Memory B cell (primary cell): ENCODE measurements at places on chromosomes 2 and 18.

DNA sequence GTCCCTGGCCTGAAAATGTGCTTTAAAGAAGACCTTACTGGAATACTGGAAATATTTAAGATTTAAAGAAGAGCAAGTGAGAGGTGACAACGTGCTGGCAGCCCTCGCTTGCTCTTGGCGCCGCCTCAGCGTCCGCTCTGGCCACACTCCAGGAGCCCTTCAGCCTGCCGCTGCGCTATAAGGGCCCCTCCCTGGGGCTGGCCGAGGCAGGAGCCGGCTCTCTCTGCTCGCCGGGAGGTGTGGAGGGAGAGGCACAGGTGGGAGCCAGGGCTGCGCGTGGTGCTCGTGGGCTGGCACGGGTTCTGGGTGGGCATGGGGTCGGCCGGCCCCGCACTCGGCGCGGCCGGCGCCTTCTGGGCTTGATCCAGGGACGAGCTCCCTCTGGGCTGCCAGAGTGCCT is 2.9 kb upstream of the COQ10B start:
- H3K4me3 ChIP-seq = no peak overlapping the region
- peaks cover 14% of the 10 kb centered on the region for H3K4me1 ChIP-seq
- H3K36me3 ChIP-seq = no peaks in the 10 kb centered on the region
- DNase-seq = no peak
- no peak overlapping the region for H3K27ac ChIP-seq

- no peaks in the 10 kb centered on the region for H3K4me1 ChIP-seq
- no peak for DNase-seq
- no peaks in the 10 kb centered on the region for H3K36me3 ChIP-seq
- H3K4me3 ChIP-seq = no peak overlapping the region
- no peak overlapping the region for H3K27ac ChIP-seq
- no peaks in the 10 kb centered on the region for H3K27me3 ChIP-seq
These were observed 18.7 kb upstream of the RASGRP3 start for GRCh38 chr2:33457556-33458247.

GRCh38 chr2:15622614-15623480 is 31.2 kb downstream of the DDX1 start:
- H3K4me1 ChIP-seq = no peaks in the 10 kb centered on the region
- no peak overlapping the region for H3K27ac ChIP-seq
- H3K36me3 ChIP-seq = peaks cover 34% of the 10 kb centered on the region
- no peak overlapping the region for H3K4me3 ChIP-seq
- no peaks in the 10 kb centered on the region for H3K27me3 ChIP-seq
- DNase-seq = no peak

GRCh38 chr2:229179628-229180027 is 91.5 kb downstream of the PID1 start:
- H3K27me3 ChIP-seq = no peaks in the 10 kb centered on the region
- H3K4me3 ChIP-seq = no peak overlapping the region
- no peak overlapping the region for H3K27ac ChIP-seq

GRCh38 chr2:235301202-235302076 is 192.4 kb upstream of the AGAP1 start:
- no peaks in the 10 kb centered on the region for H3K4me1 ChIP-seq
- peaks cover 14% of the 10 kb centered on the region for H3K27me3 ChIP-seq
- H3K27ac ChIP-seq = no peak overlapping the region

DNA sequence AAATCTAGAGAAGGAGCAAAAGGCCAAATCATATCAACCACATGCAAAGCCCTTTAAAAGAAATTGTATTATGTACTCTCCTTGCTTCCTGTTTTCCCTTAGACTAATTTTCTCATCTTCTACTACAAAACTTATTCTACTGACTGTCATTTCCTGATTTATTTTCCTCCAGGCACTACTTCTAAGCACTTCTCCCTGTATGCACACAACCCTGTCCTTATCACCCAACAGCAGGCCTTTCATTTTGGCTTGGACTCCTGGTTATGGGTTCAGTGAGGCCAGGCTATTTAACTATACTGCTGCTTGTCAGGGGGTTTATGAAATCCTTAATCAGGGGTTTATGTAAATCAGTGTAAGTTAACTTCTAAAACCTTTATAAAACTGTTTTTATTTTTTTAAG is 205.1 kb upstream of the FAM98A start:
- no peaks in the 10 kb centered on the region for H3K27me3 ChIP-seq
- no peaks in the 10 kb centered on the region for H3K36me3 ChIP-seq
- H3K4me1 ChIP-seq = no peaks in the 10 kb centered on the region
- no peak overlapping the region for H3K27ac ChIP-seq

DNA sequence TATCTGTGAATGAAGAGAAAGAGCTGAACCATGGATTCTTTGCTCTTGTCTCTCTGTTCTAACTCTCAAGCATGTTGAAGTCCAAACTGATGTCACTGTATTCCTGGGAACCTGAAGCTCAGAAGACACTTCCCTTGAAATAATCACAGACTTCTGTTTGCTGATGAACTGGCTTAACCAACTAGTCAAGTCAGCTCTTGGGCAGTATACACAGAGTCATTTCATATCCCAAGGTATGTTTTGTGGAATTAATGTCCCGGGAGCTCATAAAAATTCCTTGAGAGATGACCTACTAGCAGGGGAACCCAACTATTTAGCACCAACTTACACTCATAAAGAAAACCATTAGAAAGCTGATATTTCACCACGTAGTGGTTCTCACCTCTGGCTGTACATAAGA is 156.6 kb downstream of the NR4A2 start:
- no peak overlapping the region for H3K4me3 ChIP-seq
- H3K27ac ChIP-seq = no peak overlapping the region
- no peaks in the 10 kb centered on the region for H3K36me3 ChIP-seq
- DNase-seq = no peak
- peaks cover 7% of the 10 kb centered on the region for H3K27me3 ChIP-seq

DNA sequence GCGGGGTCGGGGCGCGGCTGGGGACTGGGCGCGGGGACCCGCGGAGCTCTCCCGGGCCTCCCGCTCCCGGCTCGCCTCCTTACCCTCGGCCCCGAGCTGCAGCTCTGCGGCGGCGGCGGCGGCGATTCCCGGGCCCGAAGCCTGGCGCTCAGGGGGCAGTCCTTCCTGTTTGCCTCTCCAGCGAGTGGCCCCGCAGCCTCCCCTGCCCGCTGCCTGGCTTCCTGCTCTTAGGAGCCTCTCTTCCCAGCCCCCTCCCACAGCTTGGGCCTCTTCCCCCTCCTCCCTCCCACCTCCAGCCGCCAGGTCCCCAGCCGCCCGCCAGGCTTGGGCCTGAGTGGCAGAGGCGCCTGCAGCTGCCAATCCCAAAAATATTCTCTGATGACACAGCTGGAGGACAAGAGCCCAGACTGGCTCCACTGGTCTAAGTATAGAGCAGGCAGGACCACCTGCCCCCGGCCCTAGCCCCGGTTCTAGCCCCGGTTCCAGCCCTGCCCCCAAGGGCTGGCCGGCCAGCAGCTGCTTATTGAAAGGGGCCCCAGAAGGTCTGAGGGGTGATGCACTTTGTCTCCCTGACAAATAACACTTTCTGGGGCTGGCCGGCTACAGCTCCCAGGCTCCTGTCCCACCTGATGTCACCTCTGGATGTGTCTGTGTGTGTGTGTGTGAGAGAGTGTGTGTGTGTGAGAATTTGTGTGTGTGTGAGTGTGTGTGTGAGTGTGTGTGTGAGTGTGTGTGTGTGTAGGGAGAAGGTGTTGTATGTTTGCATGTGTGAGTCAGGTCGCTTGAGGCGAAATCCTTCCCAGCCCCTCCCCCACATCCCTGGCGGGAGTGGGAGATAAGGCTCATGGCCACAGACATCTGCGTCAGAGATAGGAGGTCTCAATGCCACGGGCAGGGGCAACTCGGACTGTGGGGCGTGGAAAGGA is at the start of gene OBSL1:
OBSL1 (minus strand) TSS at position 229 of the 926 bp plus-strand sequence. CDS start 307 bp downstream, outside the sequence.
- H3K4me3 ChIP-seq = peak within 1 kb of the TSS; percentile 44
- H3K4me1 ChIP-seq = peaks cover 4% of the 10 kb centered on the region
- no peak within 1 kb of the TSS for H3K27ac ChIP-seq

DNA sequence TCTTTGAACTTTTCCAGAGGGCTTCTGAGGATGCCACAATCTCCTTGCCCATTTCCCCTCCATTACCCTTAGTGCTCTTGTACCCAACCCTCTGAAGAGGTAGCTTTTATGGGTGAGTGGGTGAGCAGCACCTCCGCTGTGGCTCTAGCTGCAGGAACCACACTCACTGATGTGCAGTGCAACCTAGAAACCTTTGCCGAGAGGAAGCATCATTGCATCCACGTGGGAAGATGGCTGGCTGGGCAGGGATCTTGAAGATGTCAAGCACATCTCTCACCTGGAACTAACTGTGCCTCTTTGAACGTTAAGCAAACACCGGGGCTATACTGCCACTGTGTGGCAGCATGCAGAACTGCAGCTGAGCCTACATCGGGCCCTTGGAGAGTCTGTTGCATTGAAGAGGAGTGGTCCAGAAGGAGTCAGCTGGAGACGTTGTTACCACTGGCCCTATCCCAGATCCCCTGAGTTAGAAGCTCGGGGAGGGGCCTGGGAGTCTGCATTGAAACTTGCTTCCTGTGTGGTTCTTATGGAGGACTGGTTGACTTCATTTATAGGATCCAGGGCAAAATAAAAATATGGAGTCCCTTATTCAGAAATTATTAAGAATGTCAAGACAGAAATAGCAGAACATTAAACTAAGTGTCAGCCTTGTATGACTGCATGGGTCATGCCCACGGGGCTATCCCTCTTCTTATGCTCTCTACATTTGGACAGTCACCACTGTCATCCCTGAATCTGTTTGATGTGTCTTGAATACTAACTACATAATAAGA is 28.7 kb downstream of the IGFBP5 start:
- H3K4me1 ChIP-seq = peaks cover 4% of the 10 kb centered on the region
- no peak overlapping the region for H3K27ac ChIP-seq
- peak; percentile 63 for DNase-seq
- H3K27me3 ChIP-seq = peaks cover 32% of the 10 kb centered on the region

DNA sequence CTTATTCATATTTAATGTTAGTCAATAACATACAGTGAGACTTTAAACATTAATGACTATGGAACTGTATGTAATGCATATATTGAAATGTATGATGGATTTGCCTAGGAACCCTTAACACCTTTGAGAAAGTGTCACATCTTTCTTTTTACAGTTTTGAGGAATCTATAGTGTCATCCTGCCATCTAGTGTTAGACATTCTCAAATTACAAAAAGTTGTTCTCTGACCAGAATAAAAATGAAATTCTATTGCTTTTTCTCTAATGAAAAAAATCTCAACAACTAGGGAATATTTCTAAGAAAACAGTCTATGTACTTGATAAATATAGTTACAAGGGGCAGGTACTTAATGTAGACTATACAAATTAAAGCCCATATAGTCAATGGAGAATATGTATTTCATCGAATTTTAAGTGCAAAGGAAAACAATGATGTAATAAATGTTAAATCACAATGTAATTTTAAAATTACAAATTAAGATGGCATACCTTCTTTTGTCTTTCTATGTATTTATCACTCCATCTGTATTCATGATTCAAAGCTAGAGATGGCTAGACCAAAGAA is 5.1 kb upstream of the CALCRL start:
- no peak overlapping the region for H3K4me3 ChIP-seq
- H3K36me3 ChIP-seq = no peaks in the 10 kb centered on the region
- no peak overlapping the region for H3K27ac ChIP-seq
- H3K4me1 ChIP-seq = peaks cover 2% of the 10 kb centered on the region
- no peaks in the 10 kb centered on the region for H3K27me3 ChIP-seq

DNA sequence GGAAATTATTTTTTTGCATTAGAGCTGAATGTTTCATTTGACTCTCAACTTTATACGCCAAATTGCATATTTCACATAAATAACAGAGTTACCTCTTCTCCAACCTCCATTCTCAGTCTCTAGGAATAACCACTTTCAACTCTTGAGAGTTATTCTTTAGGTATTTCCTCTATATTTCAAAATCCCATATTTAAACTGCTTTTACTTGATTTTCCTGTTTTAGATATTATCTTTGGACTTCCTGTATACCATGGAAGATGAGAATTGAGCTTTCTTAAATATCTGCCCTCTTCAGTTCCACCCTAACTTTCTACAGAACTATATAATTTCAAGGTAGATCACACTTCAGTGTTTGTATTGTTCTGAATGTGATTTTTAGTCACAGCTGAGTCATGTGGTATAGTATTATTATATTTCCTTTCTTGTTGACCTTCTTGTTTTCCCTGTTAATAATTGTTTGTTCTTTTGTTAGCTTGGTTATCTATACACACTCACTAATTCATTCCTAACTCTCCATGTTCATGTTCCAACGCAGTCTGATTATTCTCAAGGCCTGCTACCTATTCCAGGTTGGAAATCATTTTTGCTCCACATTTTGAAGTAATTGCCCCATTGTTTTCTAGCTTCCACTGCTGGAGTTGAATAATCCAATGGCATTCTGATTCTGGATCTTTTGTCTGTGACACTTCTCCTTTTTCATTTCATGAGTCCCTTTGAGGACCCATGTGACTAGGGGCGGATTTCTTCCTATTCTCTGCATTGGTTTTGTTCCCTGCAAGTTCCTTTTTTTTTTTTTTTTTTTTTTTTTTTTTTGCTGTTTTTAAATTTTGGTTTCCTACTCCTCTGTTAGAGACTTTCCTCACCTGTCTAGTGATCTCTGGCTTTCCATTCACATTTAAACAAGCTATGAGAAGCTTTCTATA is 156.8 kb upstream of the RBMS1 start:
- no peak overlapping the region for H3K27ac ChIP-seq
- H3K36me3 ChIP-seq = no peaks in the 10 kb centered on the region
- peaks cover 5% of the 10 kb centered on the region for H3K4me1 ChIP-seq
- no peaks in the 10 kb centered on the region for H3K27me3 ChIP-seq
- no peak for DNase-seq
- no peak overlapping the region for H3K4me3 ChIP-seq

- no peak overlapping the region for H3K4me3 ChIP-seq
- DNase-seq = no peak
- peaks cover 6% of the 10 kb centered on the region for H3K27me3 ChIP-seq
- H3K27ac ChIP-seq = no peak overlapping the region
- H3K4me1 ChIP-seq = no peaks in the 10 kb centered on the region
- no peaks in the 10 kb centered on the region for H3K36me3 ChIP-seq
These were observed 190.7 kb downstream of the NCKAP5 start for GRCh38 chr2:133377599-133377998.

DNA sequence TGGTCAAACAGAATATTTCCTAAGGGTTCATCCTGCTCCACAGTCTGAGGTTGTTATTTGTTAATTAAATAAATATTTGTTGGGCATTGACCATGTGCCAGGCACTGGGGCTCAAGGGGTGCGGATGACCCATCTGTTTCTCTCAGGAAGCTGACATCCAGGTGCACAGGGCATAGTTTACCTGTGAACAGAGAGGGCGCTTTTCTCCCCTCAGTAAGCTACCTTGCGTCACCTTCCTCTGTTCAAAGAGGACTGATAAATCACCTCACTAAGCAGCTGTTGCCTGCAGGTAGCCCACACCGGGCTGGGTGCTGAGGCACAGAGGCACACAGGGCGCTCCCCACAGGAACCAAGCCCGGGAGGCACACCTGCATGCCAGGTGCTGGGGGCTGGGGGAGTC is 41.6 kb downstream of the SH3RF3 start:
- no peaks in the 10 kb centered on the region for H3K36me3 ChIP-seq
- H3K27ac ChIP-seq = no peak overlapping the region
- peaks cover 8% of the 10 kb centered on the region for H3K27me3 ChIP-seq

GRCh38 chr2:223870840-223871611 is 33.6 kb upstream of the AP1S3 start:
- no peak overlapping the region for H3K4me3 ChIP-seq
- H3K27me3 ChIP-seq = no peaks in the 10 kb centered on the region
- H3K4me1 ChIP-seq = peaks cover 9% of the 10 kb centered on the region
- DNase-seq = no peak
- H3K27ac ChIP-seq = no peak overlapping the region

GRCh38 chr2:23314687-23315086 is 70.3 kb upstream of the KLHL29 start:
- peaks cover 6% of the 10 kb centered on the region for H3K27me3 ChIP-seq
- no peak overlapping the region for H3K4me3 ChIP-seq
- no peak for DNase-seq
- H3K27ac ChIP-seq = no peak overlapping the region

GRCh38 chr18:58863539-58864145 is 1.0 kb upstream of the ZNF532 start:
- peaks cover 30% of the 10 kb centered on the region for H3K36me3 ChIP-seq
- H3K4me1 ChIP-seq = peaks cover 38% of the 10 kb centered on the region
- peak overlapping the region; percentile 97 for H3K27ac ChIP-seq
- no peaks in the 10 kb centered on the region for H3K27me3 ChIP-seq
